Activated CD8-positive, alpha-beta memory T cell treated with anti-CD3 and anti-CD28 coated beads for 36 hours (primary cell): ENCODE measurements at places on chromosomes 4 and X. TPM values are rescaled to one million over a fixed set of nuclear protein-coding genes. Genes with fewer than 3 reads are reported as not detected.

Gene CEP135
- total RNA-seq: 13.0 TPM

Gene DUX4
- total RNA-seq: not detected

Gene FAM53A
- total RNA-seq: 0.94 TPM

Gene GPC3
- total RNA-seq: not detected

Gene FGA
- not detected for total RNA-seq

Gene TMPRSS11B
- not detected for total RNA-seq

Gene TRPC5OS
- not detected for total RNA-seq

Gene FAAH2
- 1.1 TPM for total RNA-seq

Gene CLGN
- 0.15 TPM for total RNA-seq

Gene CXCL5
- total RNA-seq: not detected

Gene ATG4A
- total RNA-seq: 9.4 TPM

Gene XG
- total RNA-seq: not detected

Gene TEX13D
- 0.23 TPM for total RNA-seq

Gene APLN
- total RNA-seq: 0.88 TPM

Gene NHSL2
- 0.34 TPM for total RNA-seq

Gene HS6ST2
- total RNA-seq: 0.13 TPM

Gene AR
- not detected for total RNA-seq

Gene ANKRD50
- 0.15 TPM for total RNA-seq

Gene MAOB
- total RNA-seq: not detected

Gene LIAS
- 38.7 TPM for total RNA-seq

Gene CACNA1F
- total RNA-seq: 0.21 TPM

Gene C4orf36
- 0.44 TPM for total RNA-seq

Gene GAGE12E
- total RNA-seq: not detected

Gene KIT
- total RNA-seq: 0.21 TPM

Gene ATOH1
- total RNA-seq: not detected

Gene GAGE1
- total RNA-seq: not detected
